ENCODE measurements at places on chromosomes 11 and 22. TPM values are rescaled to one million over a fixed set of nuclear protein-coding genes. Genes with fewer than 3 reads are reported as not detected.

SMTNL1 gene
- not detected for polyA plus RNA-seq

ANKRD49 gene
- 49.2 TPM for polyA plus RNA-seq

SCN3B gene
- 42.1 TPM for polyA plus RNA-seq

ACP2 gene
- polyA plus RNA-seq = 47.2 TPM

ACRV1 gene
- polyA plus RNA-seq = 0.52 TPM

MUC6 gene
- polyA plus RNA-seq = not detected

C11orf21 gene
- not detected for polyA plus RNA-seq

SLC29A2 gene
- polyA plus RNA-seq = 2.2 TPM

CNTF gene
- polyA plus RNA-seq = 2.3 TPM

MS4A7 gene
- polyA plus RNA-seq = 0.10 TPM

CDC42EP1 gene
- polyA plus RNA-seq = not detected

CNGA4 gene
- not detected for polyA plus RNA-seq

CFAP300 gene
- not detected for polyA plus RNA-seq

OR2AG1 gene
- not detected for polyA plus RNA-seq

CLDN5 gene
- not detected for polyA plus RNA-seq

NDUFA6 gene
- polyA plus RNA-seq = 273 TPM

MARK2 gene
- 11.3 TPM for polyA plus RNA-seq

MS4A6E gene
- not detected for polyA plus RNA-seq

PKDREJ gene
- polyA plus RNA-seq = not detected

TMEM123 gene
- 6.5 TPM for polyA plus RNA-seq

ALG8 gene
- 35.7 TPM for polyA plus RNA-seq

SCGB2A2 gene
- not detected for polyA plus RNA-seq

PANX3 gene
- polyA plus RNA-seq = not detected
